Stimulated activated naive CD4-positive, alpha-beta T cell (primary cell): ENCODE measurements at places on chromosomes 1 and 21.

GRCh38 chr1:31809698-31810097 lies 6.1 kb downstream of the SPOCD1 start:
- DNase-seq, result no peak

- no peak for DNase-seq
Observed at GRCh38 chr1:234893725-234894630, 234.7 kb downstream of the TOMM20 start.

DNA sequence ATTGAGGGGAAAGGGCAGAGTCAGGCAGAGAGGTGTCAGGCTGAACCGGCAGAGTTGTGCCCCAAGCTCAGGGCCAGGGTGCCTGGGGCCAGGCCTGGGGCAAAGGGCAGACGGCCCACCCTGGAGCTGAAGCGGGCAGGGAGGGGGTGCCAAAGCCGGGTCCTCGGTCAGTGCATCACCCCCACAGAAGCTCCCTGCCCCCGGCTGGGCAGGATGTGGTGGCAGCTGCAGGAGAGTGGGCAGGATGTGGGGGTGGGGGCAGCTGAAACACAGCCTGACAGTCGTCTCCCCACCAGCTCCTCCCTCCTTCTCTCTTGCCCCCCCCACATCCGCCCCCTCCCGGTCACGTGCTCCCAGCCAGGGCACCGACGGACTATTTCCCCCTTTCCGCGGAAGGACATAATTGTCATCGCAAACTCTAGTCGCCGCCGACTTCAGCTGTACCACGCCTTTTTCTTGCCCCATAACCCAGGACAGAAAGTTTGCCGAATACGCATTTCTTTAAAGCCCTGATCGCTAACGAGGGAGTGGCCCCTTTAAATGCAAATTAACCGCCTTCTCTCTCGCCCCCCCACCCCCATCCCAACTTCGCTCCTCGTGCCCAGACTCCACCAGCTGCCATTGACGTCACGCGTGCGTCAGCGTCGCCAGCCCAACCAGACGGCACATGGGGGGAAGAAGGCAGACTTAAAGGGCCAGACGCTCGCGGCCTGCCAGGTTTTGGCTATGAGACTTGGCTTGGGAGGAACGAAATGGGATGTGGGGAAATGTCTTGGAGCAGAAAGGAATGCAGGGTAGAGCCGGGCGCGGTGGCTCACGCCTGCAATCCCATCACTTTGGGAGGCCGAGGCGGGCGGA lies 4.5 kb upstream of the MEF2D start:
- DNase-seq, result peak; percentile 97

- no peak for DNase-seq
Observed at GRCh38 chr1:87179076-87179810, 149.4 kb upstream of the LMO4 start.

- no peak for DNase-seq
Observed at GRCh38 chr21:40886931-40887330, 40.0 kb upstream of the DSCAM start.

- DNase-seq, result no peak
Observed at GRCh38 chr21:20554785-20555184, 443.4 kb upstream of the NCAM2 start.

- DNase-seq, result no peak
Observed at GRCh38 chr1:247322849-247323586, 8.6 kb downstream of the ZNF496 start.

GRCh38 chr1:227424953-227425352 lies 106.7 kb upstream of the CDC42BPA start:
- no peak for DNase-seq

- no peak for DNase-seq
Observed at GRCh38 chr1:145983206-145983675, 13.1 kb downstream of the TXNIP start.

- no peak for DNase-seq
Observed at GRCh38 chr21:43825936-43826622, 36.7 kb downstream of the RRP1 start.

GRCh38 chr21:20882462-20883407 lies 115.5 kb upstream of the NCAM2 start:
- no peak for DNase-seq

GRCh38 chr1:205348554-205349487 lies 7.9 kb downstream of the KLHDC8A start:
- no peak for DNase-seq

DNA sequence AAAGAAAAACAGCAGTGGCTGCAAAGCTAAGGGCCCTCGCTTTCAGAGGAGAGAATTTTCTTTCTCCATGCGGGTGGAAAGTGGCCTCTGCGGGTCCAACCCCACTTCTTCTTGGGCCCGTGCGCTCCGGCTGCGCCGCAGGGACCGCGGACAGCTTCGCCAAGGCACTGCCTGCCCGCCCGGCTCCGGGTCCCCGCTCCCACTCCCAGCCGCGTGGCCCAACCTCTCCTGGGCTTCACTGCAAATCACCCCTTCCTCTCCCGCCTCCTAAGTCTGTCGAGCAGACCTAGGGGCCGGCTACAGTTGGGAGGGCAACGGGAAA lies 1.0 kb upstream of the RUNX3 start:
- no peak for DNase-seq

- no peak for DNase-seq
Observed at GRCh38 chr21:35150562-35151226, 101.6 kb upstream of the RUNX1 start.

- no peak for DNase-seq
Observed at GRCh38 chr1:245056913-245057312, 97.9 kb upstream of the KIF26B start.

DNA sequence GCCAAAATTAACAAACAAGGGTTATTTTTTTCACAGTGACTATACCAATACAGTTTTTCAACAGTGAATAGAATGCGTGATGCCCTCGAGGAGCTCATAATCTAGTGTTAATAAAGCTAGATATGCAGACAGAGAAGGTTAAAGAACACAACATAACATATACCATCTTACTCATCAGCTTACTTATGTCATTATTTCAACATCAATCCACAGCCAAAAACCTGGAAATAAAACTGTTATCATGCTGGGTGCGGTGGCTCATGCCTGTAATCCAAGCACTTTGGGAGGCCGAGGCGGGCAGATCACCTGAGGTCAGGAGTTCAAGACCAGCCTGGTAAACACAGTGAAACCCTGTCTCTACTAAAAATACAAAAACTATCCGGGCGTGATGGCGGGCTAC lies 6.1 kb downstream of the STX6 start:
- DNase-seq, result no peak

GRCh38 chr21:33608559-33608958 lies 20.1 kb upstream of the DONSON start:
- no peak for DNase-seq

- no peak for DNase-seq
Observed at GRCh38 chr1:180898441-180899219, 14.1 kb upstream of the KIAA1614 start.

DNA sequence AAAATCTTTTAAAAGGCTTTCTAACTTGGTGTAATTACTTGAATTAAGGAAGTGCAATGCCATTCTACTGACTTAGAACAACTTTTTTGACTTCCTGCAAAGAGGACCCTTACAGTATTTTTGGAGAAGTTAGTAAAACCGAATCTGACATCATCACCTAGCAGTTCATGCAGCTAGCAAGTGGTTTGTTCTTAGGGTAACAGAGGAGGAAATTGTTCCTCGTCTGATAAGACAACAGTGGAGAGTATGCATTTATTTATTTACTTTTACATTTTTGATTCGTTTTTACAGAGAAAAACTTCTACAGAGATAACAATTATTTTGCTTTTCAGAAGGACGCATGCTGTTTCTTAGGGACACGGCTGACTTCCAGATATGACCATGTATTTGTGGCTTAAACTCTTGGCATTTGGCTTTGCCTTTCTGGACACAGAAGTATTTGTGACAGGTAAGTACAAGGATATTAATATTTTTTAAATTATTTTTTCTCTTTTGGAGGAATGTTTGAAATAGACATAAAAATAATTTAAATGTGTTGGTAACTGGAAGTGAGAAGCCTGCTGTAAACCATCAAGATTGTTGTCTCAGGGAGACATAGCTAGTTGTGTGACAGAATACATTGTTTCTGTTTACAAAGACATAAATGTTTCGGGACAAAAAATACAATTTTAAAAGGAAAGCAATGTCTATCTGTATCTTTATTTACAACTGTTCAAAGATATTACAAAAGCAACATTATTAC lies at the start of gene PTPRC:
Gene PTPRC (plus strand): TSS at position 147 of the 742 bp plus-strand sequence. CDS start 229 bp downstream, at position 376.
- DNase-seq, result no peak

- DNase-seq, result no peak
Observed at GRCh38 chr1:4021136-4021973, 121.3 kb upstream of the C1orf174 start.

DNA sequence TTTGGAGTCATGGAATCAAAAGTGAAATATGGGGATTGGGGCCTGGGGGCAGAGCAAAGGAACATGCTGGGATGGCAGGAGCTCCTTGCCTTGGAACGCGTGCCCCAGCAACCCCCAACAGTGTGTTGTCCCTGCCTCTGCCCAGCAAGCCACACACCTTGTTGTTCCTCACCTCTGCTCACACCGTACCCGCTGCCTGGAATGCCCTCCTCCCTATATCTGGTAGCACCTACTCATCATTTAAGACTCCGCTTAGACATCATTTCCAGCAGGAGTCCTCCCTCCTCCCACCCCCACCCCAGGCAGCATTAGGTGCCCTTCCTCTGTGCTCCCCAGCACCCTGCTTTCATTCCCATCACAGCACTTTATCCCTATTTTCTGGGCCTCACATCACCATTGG lies 7.8 kb downstream of the NECTIN4 start:
- no peak for DNase-seq

- DNase-seq, result peak; percentile 25
Observed at GRCh38 chr1:181090641-181091126, 2.2 kb downstream of the IER5 start.

DNA sequence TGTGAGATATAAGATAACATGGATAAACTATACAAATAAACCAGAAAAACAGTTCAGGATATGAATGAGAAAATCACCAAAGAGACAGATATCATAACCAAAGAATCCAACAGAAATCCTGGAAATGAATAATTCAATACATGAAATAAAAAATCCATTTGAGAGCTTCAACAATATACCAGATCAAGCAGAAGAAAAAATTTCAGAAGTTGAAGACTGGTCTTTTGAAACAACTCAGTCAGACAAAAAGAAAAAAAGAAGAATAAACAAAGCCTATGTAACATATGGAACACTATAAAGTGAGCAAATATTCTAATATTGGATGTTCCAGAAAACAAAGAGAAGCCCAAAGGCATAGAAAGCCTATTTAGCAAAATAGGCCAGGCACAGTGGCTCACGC lies 5.2 kb upstream of the KRTAP12-2 start:
- no peak for DNase-seq

DNA sequence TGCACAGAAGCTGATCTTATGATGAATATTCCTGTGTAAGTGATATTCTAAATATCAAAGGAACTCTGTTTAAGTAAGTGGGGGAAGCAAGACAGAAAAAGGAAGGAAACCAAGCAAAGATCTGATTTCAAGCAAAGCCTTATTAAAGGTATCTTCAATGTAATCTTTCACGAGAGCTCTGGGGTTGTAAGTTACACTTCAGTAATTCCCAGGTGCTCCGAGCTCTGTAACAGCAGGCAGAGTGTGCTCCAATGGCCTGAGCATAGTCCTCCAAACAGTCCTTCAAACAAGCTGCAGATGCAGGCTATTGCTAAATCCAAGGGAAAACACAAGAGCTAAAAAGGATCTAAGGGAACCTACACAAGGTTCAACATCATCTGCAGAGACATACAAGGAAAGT lies 949.7 kb upstream of the TMPRSS15 start:
- no peak for DNase-seq

DNA sequence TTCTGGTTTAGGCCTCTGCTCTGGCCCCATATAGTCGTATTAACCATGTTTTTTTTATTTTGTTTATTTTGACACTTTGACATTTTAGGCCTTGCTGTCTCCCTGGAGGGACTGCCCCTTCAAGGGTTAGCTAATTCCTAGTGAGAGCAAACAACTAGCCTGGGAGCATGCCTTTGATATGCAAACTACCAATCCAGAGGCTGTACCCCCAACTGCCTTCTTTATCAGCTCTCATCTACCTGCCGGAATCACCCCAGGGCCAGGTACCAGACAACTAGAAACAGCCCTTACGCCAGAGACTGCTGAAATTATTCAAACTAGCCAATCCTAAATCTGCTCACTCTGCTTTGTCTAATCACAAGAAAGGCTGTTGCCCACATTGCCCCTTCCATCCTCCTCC lies 13.0 kb upstream of the ST6GALNAC5 start:
- no peak for DNase-seq

GRCh38 chr1:111209622-111210021 lies 9.2 kb upstream of the DENND2D start:
- DNase-seq, result no peak

DNA sequence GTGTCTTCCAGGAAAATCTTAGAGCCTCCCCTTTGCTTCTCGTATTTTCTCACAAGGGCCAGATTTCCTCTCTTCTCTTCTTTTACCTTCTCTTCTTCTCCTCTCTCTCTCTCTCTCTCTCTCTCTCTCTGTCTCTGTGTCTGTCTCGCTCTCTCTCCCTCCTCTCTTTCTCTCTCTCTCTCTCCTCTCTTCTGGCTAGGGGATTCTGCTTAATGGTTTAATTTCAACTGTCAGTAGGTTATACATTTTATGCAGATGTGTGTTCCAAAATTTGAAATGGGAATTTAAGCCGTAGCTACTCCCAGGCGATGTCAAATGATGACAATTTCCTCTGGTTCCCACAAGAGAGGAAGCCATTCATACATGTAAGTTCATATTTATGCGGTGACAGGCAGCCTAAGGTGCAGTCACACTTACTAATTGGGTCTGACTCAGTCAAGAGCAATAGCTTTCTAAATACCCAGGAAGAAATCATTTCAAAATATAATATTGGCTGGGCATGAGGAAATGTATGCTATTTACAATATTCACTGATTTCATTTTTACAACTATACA lies 1.4 kb downstream of the DSCAM start:
- no peak for DNase-seq

- DNase-seq, result no peak
Observed at GRCh38 chr1:17170571-17170970, 34.4 kb upstream of the PADI1 start.

- no peak for DNase-seq
Observed at GRCh38 chr1:67580691-67581403, 104.2 kb upstream of the GADD45A start.

DNA sequence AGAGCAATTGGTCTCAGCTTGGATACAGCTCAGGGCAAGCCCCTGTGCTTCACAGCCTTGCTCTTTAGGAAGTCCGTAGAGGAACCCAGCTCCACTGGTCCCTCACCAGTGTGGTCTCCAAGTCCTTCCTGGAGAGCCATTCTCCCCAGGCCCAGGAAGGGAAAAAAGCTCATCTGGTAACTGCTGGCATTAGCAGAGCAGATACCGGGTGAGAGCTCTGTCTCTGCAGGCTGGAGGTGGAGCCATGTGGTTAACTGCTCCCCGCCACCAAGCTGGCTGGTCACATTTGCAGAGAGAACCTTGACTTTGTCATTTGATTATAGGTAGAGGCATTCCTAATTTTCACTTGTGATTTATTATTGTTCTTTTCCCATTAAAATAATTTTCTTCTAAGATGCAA lies 169.6 kb downstream of the ROR1 start:
- DNase-seq, result no peak

DNA sequence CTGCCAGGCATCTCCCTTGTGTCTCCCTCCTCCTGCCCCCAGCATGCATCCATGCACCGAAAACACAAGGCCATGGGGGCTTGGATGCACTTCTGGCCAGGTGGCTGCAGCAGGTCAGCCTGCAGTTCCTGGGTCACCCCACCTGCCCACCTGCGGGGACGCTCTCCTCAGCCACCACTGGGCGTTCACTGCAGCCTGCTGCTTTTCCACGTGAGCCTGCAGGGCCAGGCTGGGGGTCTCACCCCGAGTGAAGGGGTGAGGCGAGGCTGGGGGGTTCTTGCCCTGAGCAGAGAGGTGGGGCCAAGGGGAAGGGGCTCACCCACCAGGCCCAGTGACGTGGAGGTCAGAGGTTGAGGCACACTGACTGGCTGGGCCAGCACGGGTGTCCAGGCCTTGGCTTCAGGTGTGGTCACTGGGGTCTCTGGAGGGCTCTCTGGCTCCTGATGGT lies 64.6 kb downstream of the WNT9A start:
- DNase-seq, result no peak
